Metanephros (tissue), 2 donors: ENCODE measurements at places on chromosomes 1 and 21. TPM values are rescaled to one million over a fixed set of nuclear protein-coding genes. Genes with fewer than 3 reads are reported as not detected.

NR1I3 gene
- 0.23 TPM for total RNA-seq

ARHGAP30 gene
- 5.5 TPM for total RNA-seq

PCP4 gene
- total RNA-seq, result 1.1 TPM

PRRX1 gene
- total RNA-seq, result 33.0 TPM

PHF13 gene
- total RNA-seq, result 23.0 TPM

CLDN14 gene
- 5.5 TPM for total RNA-seq

DCAF6 gene
- 77.6 TPM for total RNA-seq

LCE2B gene
- total RNA-seq, result not detected

PADI4 gene
- total RNA-seq, result 17.7 TPM

PLA2G2A gene
- total RNA-seq, result not detected

BARHL2 gene
- total RNA-seq, result not detected

LCE3E gene
- not detected for total RNA-seq

KRTAP10-8 gene
- not detected for total RNA-seq

WDR77 gene
- total RNA-seq, result 24.2 TPM

KCNN3 gene
- total RNA-seq, result 5.3 TPM
